Right lung (tissue), 10 donors: ENCODE measurements at places on chromosomes 3 and 15. TPM values are rescaled to one million over a fixed set of nuclear protein-coding genes. Genes with fewer than 3 reads are reported as not detected.

SKOR1 gene
- polyA plus RNA-seq: 0.47 TPM

GRCh38 chr15:52349052-52349700, 53.6 kb upstream of the MYO5C start:
- DNase-seq: no peak

DNA sequence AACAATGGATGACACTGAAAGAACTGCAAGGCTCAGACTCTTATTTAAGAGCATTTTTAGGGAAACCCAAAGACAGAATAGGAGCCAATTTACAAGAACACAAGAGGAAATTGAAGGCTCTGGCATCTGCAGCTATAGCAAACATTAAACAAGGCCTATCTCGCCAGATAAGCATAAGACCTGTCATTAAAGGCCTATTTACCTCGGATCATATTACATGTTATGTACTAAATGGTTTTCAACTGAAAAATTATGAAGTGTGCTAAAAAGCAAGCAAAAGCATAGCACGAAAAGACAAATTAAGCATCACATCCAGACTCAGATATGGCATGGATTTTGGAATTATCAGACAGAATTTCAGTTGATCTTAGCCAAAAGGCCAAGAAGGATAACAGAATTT, 617.1 kb downstream of the SQOR start:
- no peak for DNase-seq

DNA sequence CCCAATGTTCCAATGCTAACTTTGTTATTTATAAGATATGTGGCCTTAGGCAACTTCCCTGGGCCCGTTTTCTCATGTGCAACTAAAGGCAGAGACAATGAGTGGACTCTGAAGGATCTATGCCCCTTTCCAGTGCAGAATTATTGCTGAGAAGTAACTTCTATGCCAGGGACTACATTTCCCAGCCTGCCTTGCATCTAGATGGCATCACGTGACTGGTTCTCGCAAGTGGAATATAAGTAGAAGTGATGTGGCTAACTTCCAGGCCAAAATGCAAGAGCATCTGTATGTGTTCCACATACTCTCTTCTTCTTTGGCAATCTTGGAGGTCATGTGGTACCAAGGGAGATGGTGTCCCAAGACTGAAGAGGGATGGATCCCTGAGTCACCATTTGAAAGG, 674.4 kb downstream of the NTRK3 start:
- no peak for DNase-seq

UROC1 gene
- polyA plus RNA-seq: 0.18 TPM

DNA sequence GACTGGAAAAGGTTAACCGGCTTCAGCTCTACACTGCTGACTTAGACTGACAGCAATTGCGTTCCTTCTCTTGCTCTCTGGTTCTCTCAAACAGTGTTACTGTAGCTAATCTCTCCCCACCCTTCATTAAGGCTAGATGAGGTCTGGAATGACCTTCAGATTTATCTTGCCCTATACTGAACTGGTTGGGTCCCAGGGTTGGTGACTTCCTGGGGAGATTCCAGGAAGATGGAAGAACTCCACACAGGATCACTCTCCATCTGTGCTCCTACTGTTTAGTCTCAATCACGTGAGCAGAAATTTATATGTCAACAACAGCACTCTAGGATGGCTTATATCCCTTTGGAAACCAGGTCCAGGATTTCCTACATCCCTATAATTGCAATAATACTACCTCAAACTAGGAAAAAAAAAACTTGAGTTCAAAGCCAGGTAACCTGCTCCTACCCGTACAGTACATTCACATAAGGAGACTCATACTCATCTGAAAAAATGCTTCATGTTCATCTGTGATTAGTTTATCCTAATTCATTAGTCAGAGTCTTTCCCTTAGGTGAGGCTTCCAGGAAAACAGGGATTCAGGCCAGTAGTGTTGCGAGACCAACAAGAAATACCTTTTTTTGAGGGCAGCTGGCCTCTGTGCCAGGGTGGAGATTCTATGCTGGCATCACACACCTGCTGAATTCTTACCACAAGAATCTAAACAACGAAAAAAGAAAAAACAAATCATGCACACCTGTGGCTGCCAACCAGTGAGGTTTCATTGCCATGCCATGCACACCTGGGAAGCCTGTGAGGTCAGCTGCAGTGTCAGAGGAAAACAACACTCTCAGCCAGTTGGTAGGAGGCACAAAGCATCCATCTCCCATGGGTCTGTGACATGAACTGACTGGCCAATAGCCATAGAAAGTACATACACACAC, 297.3 kb downstream of the MECOM start:
- no peak for DNase-seq

DNA sequence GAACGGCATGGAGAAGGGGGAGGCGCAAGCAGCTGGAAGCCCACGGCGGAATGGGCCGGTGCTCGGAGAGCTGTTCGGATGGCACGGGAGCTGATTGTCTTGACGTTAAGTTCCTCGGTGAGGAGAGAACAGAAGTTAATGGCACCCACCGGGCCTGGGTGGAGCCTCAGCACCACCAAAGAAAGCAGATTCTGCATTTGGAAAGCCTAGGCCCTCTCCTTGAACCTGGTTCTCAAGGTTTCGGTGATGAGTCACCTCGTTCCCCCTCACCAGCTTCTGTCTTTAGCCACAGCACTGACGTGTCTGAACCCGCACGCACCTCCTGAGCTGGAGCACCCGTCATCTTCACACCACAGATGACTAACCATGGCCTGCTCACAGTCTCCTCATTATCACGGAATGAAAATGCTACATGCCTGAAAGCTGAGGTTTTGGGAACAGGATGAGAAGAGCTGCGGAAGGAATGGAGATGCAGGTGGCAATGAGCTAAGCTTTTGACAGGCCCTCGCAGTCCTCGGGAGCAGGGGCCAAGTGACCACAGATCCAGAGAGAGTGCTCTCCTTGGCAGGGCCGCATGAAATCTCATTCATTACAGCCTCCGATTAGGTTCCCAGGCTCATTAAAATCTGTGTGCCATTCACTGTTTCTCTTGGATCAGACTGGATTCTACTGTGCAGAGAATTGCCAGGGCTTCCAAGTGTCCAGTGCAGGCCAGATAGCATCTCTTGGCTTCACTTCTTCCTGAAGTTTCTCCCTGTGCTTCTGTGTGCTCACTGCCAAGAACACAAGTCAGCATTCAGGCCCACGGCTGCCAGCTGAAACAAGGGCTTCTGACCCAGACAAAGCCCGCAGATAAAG, 96.3 kb upstream of the DLG1 start:
- no peak for DNase-seq

DNA sequence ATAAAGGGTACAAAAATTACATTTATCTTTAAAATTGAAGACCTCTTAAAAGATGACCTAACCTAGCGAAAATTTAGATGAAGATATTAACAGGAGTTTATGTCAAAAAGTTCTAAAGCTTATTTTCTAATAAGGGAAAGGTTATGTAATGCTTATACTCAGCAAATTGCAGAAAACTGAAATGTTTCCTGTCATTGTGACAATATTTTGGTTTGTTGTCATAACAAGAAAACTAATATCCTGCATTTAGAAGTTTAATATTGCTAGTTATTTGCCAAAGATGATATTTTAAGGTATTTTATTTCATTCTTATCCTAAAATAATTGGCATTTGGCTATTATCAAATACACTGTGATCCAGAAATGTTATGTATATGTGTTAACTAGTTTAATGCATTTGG, 294.5 kb downstream of the C3orf38 start:
- DNase-seq: no peak

DNA sequence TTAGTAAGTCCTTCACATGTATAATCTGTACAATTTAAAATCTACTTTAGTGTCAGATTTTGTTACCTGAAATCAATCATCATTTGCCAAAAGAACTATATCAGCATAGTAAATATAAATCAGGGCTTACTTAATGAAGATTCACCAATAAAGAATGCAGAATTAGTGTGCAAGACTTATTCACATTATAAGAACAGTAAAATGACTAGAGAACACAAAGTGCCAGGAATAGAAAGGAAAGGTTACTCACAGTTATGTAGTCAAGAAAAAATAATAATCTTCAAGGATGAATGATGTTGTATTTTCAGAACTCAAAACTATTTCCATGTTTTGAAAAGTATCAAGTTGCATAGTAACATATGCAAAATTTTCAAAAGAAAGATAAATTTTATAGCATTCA, 891.9 kb downstream of the ROBO1 start:
- no peak for DNase-seq

DNA sequence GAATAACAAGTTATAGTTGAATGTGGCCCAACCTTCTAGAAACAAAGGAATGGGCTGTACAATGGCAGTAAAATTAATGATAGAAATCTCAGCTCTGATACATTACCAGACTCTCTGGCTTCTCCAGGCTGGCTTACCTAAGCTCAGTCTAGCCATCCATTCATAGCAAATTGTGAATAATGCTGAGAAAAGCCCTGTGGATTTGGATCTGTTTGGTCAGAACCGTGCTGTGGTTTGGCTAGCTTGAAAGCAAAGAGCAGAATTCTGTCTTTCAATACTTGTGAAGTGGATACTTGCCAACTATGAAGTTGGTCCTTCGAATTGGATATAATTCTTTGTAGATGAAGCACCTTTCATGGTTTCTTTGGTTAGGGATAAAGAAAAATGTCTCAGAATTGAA, 199.1 kb downstream of the EPHA3 start:
- DNase-seq: no peak

GRCh38 chr15:72184165-72184811, 13.3 kb downstream of the GRAMD2A start:
- DNase-seq: no peak

FMN1 gene
- 9.4 TPM for polyA plus RNA-seq

PRICKLE2 gene
- polyA plus RNA-seq: 40.0 TPM

DNA sequence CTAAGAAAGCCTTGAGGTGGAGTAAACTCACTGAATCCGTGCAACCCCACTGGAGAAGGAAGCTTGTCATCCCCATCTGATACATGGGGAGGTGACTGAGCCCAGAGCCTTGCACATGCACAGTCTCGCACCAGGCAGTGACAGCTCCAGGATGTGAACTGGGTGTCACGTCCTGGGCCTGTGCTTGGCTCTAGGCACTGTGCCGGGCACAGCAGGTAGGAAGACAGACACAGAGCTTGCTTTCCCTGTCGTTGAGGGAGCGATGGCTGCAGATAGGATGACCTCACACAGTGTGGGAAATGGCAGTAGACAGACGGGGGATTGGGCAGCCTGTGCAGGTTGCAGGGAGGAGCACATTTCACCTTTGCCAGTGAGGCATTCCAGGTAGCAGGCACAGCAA, 12.2 kb upstream of the ATP2B2 start:
- no peak for DNase-seq
